CD4-positive, alpha-beta memory T cell (primary cell): ENCODE measurements at places on chromosomes 6 and 20.

GRCh38 chr20:2804852-2805688, 4.6 kb upstream of the CPXM1 start:
- no peak for DNase-seq

DNA sequence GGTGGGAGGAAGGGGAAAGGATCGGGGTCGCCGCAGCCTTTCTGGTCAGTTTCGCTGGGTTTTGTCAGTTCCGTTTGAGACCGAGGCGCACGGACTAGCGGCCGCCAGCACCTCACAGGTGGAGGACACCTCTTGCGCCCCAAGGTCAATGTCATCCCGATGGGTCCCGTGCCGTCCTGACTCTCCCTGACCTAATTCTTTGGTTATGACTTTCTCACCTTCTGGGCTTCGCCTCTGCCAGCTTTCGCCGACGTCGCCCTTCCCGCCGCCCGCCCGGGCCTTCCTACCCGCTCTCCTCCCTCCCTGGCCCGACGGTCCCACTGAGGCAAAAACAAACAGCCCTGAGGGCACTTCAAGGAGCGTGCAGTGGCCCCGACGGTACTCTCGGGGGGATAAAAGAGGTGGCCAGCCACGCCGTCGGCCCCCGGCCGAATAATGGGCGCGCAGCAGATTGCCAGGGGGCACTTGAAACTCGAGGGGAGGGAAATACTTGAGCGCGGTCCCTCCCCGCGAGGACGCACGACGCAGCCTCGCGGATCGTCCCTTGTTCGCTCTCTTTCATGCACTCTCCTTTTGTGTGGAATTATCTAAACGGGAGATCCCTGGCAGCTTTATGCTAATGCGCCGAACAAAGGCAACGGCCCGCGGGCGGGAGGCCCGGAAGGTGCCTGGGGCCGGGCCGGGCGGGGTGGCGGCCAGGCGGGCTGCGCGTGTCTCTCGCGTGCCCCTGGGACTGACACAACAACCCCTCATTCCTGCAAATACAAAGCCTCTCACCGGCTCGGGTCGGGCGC, 3.9 kb upstream of the INSM1 start:
- no peak for DNase-seq

DNA sequence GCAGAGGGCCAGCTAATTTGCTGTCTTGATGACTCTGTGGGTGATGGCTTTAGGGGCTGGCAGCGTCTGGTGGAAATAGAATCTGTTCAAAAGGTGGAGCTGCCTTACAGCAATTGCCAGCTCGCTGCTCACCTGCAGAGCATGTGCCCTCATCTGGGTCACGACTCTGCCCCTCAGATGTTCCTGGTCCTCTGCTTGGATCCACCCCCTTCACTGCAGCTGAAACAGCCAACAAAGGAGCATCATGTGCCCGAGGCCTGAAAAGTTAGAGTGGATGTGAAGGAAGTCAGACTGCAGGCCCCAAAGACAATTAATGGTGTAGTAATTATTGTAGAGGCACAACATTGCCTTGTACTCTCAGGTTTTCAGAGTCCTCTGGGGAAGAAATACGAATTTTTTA, 19.9 kb downstream of the RREB1 start:
- no peak for DNase-seq

DNA sequence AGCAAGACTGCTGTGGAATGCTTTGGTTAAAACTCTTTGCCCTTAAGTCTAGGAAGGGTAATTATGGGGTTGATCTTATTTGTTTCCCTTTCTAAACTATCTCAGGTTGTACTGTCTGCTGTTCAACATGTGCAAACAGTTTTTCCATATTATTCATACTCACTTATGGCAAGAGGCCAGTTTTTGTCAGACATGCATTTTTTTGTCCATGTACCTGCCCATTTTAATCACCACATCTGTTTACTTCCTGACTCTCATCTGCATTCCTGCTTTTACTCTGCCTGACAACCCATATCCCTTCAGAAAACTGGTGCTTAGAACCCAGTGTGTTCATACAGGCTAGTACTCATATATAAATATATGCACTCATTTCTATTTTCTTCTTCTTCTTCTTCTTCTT, 80.3 kb downstream of the LPA start:
- DNase-seq, result no peak

- DNase-seq, result no peak
Measured at GRCh38 chr6:90184334-90185298, 112.0 kb downstream of the BACH2 start.

DNA sequence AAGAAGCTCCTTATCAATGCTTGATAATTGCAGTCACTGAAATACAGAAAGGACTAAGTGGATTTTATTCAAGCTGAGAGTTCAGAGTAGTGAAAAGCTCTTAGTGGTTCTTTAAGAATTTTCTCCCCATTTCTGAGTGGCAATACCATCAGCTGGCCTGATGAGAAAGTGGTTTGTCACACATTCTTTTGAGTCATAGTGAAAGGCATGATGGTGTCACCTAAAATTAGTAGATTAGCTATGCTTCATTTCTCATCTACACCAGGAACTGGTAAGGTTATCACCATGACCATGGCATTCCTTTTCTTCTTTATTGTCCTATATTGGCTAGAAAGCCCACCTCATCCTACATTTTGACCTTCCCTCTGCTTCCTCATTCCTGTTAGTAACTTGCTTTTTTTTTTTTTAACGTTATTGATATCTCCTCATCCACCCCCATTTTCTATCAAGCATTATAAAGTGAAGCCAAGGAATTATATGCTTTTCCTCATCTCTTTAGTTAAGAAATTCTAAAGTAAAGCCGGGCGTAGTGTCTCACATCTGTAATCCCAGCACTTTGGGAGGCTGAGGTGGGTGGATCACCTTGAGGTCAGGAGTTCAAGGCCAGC, 67.4 kb upstream of the LOC128125822 start:
- DNase-seq, result no peak
